ENCODE measurements at places on chromosomes 1 and 21.
A peak's percentile ranks its signal among the peaks of the same experiment; 100 is the strongest.

DNA sequence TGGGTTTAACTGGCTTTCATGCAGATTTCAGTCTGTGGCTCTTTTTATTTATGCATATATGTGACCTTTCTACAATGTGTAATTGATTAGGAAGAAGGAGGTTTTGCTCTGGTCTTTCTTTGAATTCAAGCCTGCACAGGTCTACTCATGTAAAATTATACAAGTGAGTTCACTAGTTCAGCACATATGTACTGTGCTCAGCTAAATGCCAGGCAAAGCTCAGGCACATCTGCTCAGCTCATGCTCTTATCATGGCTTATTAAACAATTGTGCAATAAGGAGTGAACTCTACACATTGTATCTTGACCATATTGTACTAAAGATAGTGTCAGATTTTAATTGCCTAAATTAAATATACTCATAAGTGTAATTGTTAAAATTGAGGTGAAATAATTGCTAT, 378.4 kb downstream of the ADGRL2 start:
- DNase-seq: no peak

DNA sequence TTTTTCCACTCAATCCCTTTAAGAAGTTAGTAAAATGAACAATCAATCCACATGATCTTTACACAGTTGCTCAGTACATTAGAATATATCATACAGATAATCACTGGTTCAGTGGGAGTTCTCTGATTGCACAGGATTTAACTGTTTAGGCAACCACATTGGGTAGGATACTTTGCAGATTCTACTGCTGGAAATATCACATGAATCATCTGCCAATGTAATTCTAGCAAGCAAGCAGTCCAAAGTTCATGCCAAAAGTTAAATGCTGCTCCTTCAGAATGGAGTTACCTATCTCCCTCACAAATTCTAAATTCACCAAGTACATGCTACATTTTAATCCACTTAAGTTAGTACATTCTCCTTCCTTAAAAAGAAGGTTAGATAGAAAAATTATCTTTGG, 52.4 kb downstream of the NEGR1 start:
- DNase-seq: no peak

DNA sequence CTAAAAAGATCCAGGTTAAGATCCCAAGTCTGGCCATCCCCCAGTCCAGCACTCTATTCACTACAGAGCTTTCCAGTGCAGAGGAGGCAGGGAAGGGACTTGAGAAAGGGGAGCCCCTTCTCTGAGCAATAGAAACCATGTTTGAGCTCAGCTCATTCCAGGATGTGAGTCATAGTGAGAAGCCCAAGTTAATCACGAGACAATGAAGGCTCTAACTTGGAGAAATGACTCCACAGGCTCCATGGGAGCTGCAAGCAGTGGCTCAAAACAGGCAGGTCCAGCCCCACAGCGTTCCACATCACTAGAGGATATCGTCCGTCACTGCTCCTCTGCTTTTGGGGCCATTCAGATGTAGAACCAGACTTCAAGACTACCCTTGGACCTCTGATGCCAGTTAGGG, 59.1 kb downstream of the CAMK2N1 start:
- peak; percentile 82 for DNase-seq

- no peak for DNase-seq
Measured at GRCh38 chr1:51324251-51325010, 5.9 kb downstream of the TTC39A start.

GRCh38 chr1:152932170-152932811, 14.7 kb upstream of the SPRR5 start:
- DNase-seq: no peak

DNA sequence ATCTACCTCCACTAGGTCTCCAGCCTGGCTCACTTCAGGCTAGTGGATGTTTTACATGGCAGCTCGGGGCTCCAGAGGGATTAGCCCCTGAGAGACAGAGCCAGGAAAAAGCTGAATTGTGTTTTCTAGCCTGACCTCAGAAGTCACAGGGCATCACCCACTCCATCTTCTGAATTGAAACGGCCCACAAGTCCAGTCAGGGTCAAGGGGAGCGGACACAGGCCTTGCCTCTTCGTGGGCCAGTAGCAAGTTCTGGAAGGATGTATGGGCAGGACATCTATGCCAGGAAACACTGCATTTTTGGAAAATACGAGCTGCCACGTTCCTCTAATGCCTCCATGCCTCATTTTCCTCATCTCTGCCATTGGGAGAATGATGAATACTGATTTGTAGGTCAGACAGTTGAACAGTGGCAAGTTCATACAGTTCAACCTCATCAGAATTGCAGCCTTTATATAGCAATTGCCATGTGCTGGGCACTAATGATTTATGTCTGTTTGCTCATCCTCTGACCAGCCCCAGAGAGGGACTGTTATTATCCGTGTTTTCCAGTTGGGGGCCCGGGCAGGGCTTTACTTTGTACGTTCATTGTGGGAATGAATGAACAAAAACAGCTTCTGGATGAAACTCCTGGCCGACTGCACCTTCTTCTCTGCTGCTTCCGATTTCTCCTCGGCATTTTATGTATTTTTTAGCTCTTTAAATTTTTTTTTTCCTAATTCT, 23.2 kb upstream of the PCBP3 start:
- DNase-seq: no peak

DNA sequence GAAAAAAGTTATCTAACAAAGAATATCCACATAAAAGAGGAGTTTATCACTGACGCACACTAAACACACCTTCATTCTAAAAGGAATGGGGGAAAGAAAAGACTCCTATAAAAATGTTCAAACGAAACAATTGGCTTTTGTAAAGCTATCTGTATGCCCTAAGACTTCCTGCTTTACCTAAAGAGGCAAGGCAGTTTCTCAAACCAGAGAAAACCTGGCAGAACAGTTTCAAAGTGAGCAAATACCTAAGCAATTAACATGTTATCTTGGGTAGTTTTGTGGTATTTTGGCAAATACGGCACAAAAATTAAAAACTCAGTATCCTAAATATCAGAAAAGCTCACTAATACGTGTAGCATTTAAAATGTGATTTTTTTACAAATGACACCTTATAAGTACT, 1.9 kb downstream of the PUM1 start:
- DNase-seq: peak; percentile 41
